ENCODE measurements at places on chromosomes 16 and 17. TPM values are rescaled to one million over a fixed set of nuclear protein-coding genes. Genes with fewer than 3 reads are reported as not detected.

The NAGS gene
- 2.7 TPM for total RNA-seq

The PLD2 gene
- 25.9 TPM for total RNA-seq

The ZNF207 gene
- total RNA-seq = 90.4 TPM

The DYNC1LI2 gene
- 165 TPM for total RNA-seq

The MSI2 gene
- 34.3 TPM for total RNA-seq

The ZNF764 gene
- total RNA-seq = 5.1 TPM

The PLLP gene
- not detected for total RNA-seq

Data from smooth muscle cell of the pulmonary artery (primary cell).